ENCODE measurements at places on chromosomes 1 and 21. TPM values are rescaled to one million over a fixed set of nuclear protein-coding genes. Genes with fewer than 3 reads are reported as not detected.

Gene SYDE2
- total RNA-seq: 13.2 TPM

Gene SLC1A7
- not detected for total RNA-seq

Gene MAP3K21
- 0.59 TPM for total RNA-seq

Gene IGFN1
- total RNA-seq: under 0.01 TPM

Gene LAPTM5
- not detected for total RNA-seq

Gene EPHX1
- total RNA-seq: 16.6 TPM

Gene TMEM54
- 37.3 TPM for total RNA-seq

Gene FMO4
- 0.89 TPM for total RNA-seq

Gene CDK11B
- total RNA-seq: 5.0 TPM

Gene ETV3L
- not detected for total RNA-seq

Gene KCNA3
- total RNA-seq: not detected

Gene PROK1
- total RNA-seq: not detected

Gene GBP3
- 49.6 TPM for total RNA-seq

Gene OR2T29
- total RNA-seq: not detected

Gene FOXD3
- not detected for total RNA-seq

Gene PAPPA2
- 15.4 TPM for total RNA-seq

Gene PRAMEF27
- not detected for total RNA-seq

Gene CR2
- not detected for total RNA-seq

Gene INTS7
- 9.5 TPM for total RNA-seq

Gene OR2C3
- total RNA-seq: under 0.01 TPM

Gene GBP2
- 6.7 TPM for total RNA-seq

Gene ELAPOR1
- 0.89 TPM for total RNA-seq

Gene MPZ
- total RNA-seq: 0.88 TPM

Gene INSRR
- total RNA-seq: not detected

Gene SLC45A3
- total RNA-seq: 4.8 TPM

Gene TMPRSS15
- total RNA-seq: not detected

Gene WNT9A
- total RNA-seq: 0.30 TPM

Gene CELA3A
- total RNA-seq: not detected

Gene TAF13
- total RNA-seq: 172 TPM

Gene IGSF3
- total RNA-seq: 0.89 TPM

Gene PLA2G2D
- total RNA-seq: not detected

Gene SHE
- 0.05 TPM for total RNA-seq

Gene UBL4B
- not detected for total RNA-seq

Gene TMEM59
- 313 TPM for total RNA-seq

Gene LCE1C
- total RNA-seq: not detected

Gene PADI3
- total RNA-seq: 0.14 TPM

Gene NES
- 21.8 TPM for total RNA-seq

Gene LCK
- total RNA-seq: not detected
